ENCODE measurements at places on chromosomes 4 and X. TPM values are rescaled to one million over a fixed set of nuclear protein-coding genes. Genes with fewer than 3 reads are reported as not detected.

Gene IL3RA
- 0.07 TPM for total RNA-seq

- DNase-seq: no peak
These were observed 250.0 kb upstream of the NDST3 start for GRCh38 chr4:117784266-117784665.

Gene SPATA4
- total RNA-seq: not detected

Gene SSX2B
- total RNA-seq: 0.10 TPM

DNA sequence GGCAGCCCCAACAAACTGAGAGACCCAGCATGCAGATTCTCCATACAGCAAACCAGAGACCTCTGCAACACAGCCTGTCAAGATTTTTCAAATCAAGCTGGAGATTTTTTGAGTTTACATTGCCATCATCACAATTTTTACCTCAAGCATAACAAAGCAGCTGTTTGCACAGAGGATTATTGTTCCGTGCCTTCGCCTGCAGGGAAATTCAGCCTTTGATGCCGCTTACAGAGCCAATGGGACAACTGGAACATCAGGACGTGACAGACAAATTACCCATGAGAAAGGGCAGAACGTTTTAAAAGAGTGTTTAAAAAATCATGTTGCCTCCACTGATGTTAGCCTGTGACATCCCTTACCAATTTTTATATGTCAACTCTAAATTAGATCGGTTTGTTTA is 363.7 kb downstream of the FBXW7 start:
- no peak for DNase-seq

DNA sequence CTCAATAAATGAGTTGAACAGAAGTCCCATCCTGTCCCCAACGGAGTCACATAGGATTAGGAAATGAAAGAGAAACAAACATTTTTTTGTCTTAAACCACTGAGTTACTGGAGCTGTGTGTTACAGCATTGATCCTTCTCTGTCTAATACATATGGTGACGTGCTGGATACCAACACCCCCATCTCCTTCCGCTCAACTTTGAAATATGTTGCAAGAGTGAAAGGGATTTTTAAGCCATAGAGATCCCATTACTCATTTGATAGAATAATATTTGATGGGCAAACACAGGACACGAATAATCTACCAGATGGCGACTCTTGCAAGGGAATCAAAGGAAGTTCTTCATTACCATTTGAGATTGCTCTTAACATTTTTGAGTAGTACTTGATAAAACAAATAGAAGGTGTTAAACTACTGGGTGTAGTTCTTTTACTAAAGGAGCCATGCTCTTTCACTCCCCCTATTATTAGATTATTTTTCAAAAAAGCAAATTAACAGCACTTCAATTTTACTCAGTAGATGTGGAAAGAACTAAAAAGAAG is 140.5 kb downstream of the PACRGL start:
- no peak for DNase-seq

- no peak for DNase-seq
These were observed 135.7 kb upstream of the MAMLD1 start for GRCh38 chrX:150227321-150227860.

GRCh38 chr4:146369446-146369845 is 152.3 kb downstream of the SLC10A7 start:
- DNase-seq: no peak

- no peak for DNase-seq
These were observed 4.3 kb upstream of the SLC4A4 start for GRCh38 chr4:71334465-71334882.

Gene TRIM61
- total RNA-seq: 0.14 TPM

Gene CPZ
- total RNA-seq: 29.7 TPM

GRCh38 chr4:52244848-52245247 is 193.7 kb downstream of the SPATA18 start:
- DNase-seq: no peak

DNA sequence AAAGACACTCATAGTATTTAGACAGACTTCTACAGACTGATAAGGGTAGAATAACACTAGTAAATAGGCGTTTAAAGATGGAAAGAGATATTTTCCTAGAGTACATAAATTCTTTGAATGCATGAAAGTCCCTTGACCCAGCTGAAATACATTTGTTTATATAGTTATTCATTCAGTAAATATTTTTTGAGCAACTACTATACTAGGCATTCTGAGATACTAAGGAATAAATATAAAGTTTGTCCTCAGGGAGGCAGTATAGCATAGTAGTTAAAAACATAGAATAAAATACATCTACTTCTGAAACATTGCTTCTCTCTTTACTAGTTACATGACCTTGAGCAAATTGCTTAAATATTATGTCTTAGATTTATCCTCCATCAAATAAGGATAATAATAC is 27.4 kb downstream of the HMGN5 start:
- DNase-seq: peak; percentile 1

DNA sequence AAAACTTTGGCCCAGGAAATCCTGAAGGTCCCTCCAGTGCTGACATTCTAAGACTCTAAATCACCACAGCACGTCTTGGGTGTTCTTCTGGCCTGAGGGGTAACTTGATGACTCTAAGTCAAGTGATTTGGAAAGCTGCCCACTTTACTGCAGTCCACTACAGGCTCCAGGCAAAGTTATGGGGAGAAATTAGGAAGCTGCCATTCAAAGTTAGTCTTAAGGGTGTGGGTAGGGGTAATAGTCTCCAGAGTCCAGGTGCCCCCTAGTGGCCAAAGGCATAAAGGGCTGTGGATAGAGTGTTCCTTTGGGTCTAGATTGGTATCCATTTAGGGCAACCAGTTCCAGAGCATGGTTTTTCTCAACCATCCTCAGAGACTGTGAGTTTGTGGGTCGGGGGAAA is 38.7 kb upstream of the SLC16A2 start:
- DNase-seq: peak; percentile 76

- no peak for DNase-seq
These were observed at the start of gene SRPX2 for GRCh38 chrX:100643956-100644860. TSS of gene SRPX2 (plus strand) at chrX:100644199. CDS start at chrX:100646323, 2,124 bp downstream.

DNA sequence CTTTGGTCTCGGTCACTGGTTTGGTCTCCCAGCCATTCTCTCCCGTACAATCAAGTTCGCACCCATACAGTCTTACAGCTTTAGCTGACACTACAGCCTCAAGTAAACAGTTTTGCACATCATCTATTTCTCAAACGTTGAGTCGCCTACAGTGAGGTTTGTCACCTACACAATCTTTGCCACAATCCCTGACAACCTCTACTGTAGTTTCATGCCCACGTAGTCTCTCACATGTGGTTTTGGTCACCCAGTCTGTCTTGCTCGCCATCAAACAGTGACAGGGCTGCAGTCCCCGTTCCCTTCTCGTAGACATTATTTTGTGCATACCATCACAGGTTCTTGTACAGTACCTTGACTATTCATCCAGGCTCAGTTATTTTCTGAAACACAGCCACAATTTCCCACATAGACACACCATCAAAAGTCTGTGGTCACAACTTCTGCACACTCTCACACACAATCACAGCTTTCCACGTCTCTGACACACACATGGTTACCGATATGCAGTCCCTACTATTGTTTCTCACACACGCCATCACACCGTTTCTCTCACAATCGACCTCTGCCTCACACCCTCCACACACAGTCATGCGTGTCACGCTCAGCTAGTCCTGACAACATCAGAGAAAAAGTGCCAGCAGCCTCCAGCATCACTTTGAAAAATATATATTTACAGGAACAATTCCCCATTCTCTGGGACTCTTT is 5.3 kb upstream of the CFP start:
- no peak for DNase-seq

- peak; percentile 73 for DNase-seq
These were observed 672 bp downstream of the LONRF3 start for GRCh38 chrX:118974908-118975671.

DNA sequence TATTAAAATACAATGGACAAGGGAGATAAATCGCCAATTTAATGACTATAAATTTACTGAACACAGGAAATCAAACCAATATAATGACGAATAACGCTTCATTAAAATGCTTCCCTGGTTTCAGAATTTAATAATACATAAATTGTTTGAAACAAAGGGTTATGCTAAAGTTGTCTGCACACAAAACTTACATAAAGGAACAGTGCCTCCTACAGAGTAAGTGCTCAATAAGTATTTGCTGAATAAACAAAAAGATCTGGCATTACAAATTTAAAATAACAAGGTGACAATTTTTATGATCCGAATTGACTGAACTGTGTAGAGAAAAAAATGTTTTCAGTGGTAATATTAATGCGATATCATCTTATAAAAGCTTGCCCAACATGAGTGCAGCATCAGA is 69.6 kb downstream of the NOCT start:
- no peak for DNase-seq

Gene PABPC4L
- 3.7 TPM for total RNA-seq

Gene SEL1L3
- total RNA-seq: 25.1 TPM

Gene LAMTOR3
- 32.9 TPM for total RNA-seq

Gene CDX4
- 21.7 TPM for total RNA-seq

DNA sequence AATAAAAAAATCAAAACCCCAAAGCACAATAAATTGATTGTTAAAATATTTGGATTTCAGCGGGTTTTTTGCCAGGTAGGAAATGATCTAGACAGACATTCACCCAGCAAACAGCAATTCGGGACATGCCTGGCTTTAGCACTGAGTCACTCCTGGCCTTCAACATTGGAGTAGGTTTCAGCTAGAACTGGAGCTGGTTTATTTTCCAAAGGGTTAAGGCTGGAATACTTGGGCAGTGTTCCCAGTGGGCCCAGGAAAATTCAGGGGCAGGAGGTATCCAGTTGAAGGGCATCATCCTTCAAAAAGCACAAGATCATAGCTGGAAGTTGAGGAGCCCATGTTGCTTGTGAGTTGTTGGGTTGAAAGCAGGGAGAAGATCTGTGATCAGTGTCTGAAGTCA is 41.0 kb downstream of the TXLNG start:
- no peak for DNase-seq

- DNase-seq: no peak
These were observed 68.2 kb upstream of the MTNR1A start for GRCh38 chr4:186623546-186623945.

DNA sequence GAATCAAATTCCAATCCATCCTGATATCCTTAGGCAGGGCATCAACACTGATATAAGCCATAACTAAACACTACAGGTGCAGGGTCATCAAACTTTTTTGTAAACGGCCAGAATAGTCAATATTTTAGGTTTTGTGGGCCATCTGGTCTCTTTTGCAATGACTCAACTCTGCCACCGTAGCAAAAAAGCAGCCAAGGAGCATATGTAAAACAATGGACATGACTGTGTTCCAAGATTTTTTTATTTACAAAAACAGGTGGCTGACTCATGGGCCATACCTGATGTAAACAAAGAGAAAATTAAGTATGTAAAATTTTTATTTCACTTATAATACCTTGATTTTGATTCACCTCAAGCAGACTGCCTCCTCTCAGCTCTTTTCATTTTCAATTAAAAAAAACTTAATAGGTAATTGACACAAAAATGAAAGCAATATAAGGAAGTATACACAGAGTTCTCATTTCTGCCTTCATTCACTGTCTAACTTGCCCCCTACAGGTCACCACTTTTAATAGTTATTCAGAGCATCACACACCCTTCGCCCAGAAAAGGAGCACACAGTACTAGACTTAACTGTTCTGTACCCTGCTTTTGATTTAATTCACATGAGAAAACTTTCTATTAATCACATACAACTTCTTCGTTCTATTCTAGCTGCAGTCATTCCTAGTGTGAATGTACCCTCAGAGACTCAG is 35.3 kb upstream of the GPM6B start:
- DNase-seq: no peak

Gene MED14
- total RNA-seq: 88.3 TPM

Gene CFAP99
- total RNA-seq: not detected

GRCh38 chrX:154486396-154487207 is at the start of gene UBL4A:
TSS of gene UBL4A (minus strand) at chrX:154486615. CDS start at chrX:154486584, 31 bp downstream.
- peak; percentile 93 for DNase-seq

DNA sequence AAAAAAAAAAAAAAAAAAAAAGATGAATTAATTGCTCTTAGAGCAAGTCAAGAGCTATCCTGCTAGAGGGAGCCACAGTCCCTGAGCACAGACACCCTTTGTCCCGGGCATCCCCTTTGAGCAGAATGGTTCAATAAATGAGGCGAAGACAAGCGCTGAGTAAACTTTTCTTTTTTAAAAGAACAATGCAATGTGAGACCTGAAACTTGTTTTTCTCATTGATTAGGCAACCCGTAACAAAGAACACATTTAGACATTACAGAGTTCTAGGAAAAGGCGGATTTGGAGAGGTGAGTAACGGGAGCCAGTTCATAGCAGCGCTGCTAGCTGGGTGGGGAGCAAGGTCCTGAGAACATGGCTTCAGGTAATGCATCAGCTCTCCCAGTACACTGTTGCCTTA is 46.1 kb downstream of the GRK4 start:
- DNase-seq: peak; percentile 74

DNA sequence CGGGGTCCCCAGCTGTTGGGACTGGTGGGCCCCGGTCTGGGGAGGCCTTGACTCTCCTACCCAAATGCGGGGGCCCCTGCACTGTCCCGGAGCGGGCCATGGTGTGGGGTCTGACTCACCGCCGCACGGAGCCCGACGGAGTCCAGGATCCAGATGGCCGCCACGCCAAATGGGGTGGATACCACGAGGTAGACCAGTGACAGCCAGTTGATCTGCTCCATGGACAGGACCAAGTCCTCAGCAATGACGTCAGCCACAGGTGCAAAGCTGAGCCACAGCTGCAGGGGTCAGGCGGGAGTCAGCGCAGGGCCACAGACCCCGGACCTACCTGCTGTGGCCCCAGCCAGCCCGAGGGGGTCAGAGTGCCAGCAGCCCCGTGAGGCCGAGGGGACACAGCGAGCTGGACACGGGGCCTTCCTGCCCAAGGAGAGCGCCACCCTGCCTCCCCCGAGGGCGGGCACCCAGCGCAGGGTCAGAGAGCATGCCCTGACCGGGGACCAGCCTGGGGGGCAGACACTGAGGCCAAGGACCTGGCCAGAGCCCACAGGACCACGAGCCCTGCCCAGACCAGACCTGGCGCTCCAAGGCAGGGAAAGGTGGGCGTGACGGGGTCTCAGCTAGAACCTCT is 2.4 kb downstream of the SLC49A3 start:
- no peak for DNase-seq

DNA sequence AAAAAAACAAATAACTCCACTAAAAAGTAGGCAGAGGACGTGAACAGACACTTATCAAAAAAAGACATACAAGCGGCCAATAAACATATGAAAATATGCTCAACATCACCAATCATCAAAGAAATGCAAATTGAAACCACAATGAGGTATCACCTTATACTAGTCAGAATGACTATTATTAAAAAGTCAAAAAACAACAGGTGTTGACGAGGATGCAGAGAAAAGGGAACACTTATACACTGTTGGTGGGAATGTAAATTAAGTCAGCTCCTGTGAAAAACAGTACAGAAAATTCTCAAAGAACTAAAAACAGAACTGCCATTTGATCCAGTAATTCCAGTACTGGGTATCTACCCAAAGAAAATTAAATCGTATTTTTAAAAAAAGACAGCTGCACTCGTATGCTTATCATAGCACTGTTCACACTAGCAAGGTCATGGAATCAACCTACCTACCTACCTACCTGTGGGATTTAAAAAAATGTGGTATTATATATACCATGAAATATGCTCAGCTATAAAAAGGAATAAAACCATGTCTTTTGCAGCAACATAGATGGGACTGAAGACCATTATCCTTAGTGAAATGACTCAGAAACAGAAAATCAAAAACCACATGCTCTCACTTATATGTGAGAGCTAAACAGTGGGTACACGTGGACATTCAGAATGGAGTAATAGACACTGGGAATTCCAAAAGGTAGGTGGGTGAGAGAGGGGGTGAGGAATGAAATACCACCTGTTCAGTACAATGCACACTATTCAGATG is 24.8 kb upstream of the PTPN13 start:
- DNase-seq: no peak

Measured in H7 (cell line).